ENCODE measurements at places on chromosomes 5 and 9.
A peak's percentile ranks its signal among the peaks of the same experiment; 100 is the strongest.

- no peak for DNase-seq
Measured at GRCh38 chr5:143618141-143618540, 193.8 kb upstream of the HMHB1 start.

GRCh38 chr5:166860426-166860825 lies 1431.0 kb upstream of the WWC1 start:
- no peak for DNase-seq

DNA sequence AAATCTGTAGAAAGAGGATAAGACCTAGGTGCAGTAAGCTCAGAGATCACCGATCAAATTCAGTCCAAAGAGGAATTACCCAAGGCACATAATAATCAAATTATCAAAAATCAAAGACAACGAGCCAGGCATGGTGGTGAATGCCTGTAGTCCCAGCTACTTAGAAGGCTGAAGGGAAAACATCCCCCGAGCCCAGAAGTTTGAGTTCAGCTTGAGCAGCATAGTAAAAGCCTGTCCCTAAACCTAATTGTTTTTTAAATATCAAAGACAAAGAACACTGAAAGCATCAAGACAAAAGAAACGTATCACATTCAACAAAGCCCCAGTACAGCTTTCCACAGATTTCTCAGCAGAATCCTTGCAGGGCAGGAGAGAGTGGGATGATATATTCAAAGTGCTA lies 122.9 kb downstream of the CEP120 start:
- DNase-seq = no peak

- DNase-seq = no peak
Measured at GRCh38 chr5:178797546-178798440, 62.0 kb upstream of the ZNF354B start.

- no peak for DNase-seq
Measured at GRCh38 chr5:89004379-89004778, 121.4 kb upstream of the MEF2C start.

DNA sequence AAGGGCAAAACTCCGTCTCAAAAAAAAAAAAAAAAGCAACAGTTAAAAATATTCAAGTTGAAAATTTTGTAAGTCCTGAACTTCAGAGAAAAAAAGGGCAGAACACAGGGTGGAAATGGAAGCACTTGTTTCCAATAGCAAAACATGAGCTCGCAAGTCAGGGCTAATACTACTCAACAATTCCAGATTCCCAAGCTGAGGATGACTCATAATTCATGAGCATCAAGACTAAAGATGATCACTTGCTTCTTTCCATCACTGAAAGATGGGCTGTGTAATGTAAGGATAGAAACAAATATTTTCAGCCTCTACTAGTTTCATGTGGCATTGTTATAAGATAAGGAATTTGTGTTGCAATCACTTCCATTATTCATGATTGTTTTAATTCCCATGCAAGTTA lies 33.5 kb upstream of the FST start:
- DNase-seq = no peak

DNA sequence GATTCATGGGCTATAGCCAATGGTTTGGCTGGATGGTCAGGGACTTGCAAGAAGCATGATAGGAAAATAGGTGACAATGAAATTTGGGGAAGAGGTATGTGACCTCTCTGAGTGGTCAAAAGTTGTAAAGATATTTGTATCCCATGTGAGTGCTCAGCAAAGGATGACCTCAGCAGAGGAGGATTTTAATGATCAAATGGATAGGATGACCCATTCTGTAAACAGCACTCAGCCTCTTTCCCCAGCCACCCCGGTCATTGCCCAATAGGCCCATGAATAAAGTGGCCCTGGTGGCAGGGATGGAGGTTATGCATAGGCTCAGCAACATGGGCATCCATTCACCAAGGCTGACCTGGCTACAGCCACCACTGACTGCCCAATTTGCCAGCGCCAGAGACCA lies 138.4 kb upstream of the SPDL1 start:
- DNase-seq = no peak

DNA sequence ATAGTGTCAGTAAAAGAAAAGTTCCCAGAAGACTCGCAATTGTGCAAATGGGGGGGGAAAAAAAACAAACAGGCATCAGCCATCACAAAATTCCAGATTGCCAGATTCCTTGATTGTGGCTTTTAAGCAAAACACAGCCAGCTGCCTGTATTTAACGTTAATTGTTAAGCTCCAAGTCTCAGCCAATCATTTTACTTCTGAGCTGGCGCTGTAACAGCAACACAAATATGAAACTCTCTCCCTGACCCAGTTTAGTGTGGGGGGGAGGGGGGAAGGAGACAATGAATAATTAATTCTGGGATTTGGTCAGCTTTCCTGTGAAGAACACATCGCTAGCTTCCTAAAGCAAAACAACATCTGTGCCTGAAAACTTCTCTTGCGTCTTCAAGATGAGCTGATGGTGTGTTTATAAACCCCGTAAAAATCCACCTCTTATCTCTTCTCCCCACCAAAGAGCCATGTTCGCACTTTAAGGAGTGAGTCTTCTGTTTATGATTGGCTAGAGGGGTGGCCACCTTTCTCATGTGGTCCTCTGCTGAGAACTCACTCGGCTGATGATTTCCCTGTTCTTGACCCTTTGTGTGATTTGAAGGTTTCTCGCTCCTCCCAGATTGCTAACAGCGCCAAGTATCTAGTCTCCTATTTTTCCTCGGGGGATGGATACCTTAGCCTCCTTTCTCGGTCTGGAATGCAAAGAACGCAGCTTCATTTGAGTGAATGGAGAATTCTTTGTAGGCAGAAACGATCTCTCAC lies 160.2 kb upstream of the DAPK1 start:
- no peak for DNase-seq

DNA sequence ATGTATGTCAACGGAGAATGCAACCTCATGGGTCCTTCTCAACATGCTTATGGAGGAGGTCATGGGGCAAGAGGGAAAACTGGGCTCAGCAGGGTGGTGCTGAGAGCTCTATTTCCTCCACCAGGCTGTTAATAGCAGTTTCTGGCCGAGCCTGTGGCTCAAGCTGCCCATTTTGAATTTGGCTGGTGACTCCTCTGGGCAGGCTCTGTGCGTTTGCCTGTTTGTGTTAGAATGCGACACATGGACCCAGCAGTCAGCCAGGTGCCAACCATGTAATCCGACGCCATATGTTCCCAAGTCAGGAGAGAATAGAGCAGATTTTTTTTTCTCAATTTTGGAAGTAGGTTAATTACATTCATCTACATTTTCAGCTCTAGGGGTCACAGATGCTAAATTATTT lies 387.7 kb upstream of the CLINT1 start:
- DNase-seq = no peak

DNA sequence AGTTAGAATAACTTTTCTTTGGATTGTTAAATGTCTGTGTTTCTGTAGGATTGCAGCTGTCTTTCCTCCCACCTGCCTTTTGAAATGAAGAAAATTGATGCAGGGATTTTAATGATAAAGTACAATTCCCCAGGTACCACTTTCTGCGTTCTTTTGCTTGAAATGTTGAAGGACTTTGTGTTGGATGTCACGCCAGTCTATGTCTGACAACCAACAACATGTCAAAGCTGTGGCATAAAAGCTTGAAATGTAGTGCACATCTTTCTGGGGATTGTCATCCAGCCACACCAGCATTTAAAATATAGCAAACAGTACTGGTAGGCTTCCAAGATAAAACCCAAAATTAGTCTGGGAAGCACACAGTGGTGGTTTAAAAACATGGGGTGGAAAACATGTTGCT lies 381.4 kb downstream of the TMEM161B start:
- DNase-seq = no peak

DNA sequence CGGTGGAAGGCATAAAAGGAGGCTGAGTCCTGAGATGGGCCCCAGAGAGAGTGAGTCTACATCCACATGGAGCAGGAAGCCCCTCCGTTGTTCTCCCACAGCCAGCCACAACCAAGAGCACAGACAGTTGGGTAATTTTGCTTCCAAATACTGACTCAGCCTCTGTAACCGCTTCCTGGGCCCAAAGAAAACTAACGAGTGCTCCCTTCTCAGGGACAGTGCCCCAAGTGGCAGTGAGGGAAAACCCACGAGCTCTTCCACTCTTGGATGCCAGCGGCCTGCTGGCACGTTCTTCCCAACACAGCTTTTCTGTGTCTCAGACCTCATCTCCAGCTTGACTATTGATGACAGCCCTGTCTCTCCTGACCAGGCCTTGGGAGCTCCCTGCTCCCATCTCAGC lies 207.6 kb downstream of the FSTL4 start:
- DNase-seq = no peak

DNA sequence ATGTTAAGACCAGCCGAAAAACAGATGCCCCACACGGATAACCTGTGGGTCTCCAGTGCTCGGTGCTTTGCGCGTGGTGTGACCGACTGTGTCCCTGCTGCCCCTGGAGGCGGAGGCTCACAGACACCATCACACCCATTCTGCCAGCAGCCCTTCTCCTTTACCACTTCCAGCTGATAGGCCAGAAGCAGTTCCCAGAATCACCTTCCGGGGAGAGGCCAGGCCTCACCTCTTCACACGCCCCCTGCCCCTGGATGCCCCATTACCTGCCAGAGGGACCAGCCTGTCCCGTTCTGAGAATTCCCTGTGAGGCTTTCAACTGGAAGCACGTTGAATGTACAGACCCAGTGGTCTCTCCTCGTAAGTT lies 21.6 kb upstream of the LRRC14B start:
- DNase-seq = no peak

DNA sequence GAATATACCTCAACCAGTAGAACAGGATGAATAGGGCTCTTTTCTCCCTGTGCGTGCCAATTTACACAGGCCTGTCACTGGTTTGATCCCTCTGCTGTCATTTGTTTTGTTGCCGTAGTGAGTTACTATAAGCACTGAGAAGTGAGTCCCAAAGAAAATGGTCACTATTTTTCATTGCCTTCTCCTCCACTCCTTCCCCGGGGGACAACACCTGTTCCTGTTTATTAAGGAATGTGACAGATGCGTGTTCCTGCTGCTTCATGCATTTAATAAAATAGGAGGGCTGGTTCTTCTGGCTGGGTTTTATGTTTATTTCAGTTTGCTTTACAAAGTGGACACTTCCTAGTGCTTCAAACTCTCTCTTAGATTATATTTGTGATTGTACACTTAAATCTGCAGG lies 6.4 kb downstream of the THBS4 start:
- DNase-seq = no peak

DNA sequence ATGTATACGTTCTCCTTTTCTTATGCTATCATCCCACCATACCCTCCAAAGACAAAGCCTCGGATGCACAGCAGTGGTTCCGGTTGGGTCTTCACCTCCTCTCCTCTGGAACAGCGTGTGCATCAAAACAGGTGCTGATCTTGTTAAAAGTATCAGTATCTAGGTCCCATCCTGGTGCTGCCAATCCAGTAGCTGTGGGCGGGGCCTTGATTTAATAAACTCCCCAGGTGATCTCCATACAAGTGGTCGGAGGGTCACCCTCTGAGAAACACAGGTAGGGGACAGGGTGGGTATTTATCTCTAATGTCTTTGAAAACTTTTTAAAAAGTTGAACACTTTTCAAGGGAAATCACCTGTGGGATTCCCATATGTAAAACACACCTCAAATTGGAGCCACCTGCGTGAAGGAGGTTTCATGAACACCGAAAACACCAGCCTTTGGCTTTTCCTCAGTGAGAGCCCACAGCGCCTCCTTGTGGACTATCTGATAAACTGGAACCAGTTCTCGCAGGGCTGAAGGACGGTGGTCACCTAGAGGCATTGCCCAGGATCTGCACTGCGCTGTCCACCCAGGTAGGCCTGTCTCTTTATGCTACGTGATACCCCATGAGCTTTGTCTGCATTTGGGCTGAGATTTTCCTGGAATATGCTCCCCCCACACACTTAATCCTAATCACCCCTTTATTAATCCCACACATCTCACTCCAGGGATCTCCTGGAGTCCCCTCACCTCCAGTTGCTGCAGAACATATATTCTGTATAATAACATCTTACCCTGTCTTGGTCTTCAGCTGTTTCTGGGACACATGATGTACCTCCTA lies 80.5 kb upstream of the EPB41L4B start:
- peak; percentile 43 for DNase-seq

GRCh38 chr9:120864719-120865118 lies 12.3 kb downstream of the PHF19 start:
- DNase-seq = no peak

DNA sequence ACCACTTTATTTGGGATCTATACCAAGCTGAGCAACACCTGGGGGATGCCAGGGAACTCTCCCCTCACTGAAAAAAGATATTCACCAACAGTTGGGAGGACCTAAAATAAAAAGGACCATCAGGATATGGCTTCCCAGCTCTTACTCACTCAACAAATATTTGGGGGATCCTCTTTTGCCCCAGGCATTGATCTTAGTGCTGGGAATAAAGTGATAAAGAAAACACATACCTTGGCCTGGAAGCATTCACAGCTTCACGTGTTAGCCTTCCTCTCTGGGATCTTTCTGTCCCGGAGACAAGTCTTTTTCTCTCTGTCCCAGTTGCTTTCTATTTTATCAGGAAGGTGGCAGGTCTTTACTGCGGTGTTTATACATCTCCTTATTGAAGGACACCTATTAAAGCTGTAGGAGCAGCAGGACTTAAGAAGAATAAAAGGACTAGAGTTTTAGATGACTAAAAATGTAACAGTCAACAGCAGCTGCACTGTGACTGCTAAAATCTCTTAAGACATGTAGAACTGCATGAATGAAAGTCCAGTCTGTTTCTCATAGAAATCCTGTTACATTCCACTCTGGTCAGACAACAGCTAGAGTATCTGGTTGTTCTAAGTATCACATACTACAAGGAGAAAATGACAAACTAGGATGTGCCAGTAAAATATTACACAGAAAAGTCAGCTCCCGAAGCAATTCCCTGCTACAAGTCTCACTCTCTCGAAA lies 90.0 kb upstream of the ITGA2 start:
- no peak for DNase-seq

DNA sequence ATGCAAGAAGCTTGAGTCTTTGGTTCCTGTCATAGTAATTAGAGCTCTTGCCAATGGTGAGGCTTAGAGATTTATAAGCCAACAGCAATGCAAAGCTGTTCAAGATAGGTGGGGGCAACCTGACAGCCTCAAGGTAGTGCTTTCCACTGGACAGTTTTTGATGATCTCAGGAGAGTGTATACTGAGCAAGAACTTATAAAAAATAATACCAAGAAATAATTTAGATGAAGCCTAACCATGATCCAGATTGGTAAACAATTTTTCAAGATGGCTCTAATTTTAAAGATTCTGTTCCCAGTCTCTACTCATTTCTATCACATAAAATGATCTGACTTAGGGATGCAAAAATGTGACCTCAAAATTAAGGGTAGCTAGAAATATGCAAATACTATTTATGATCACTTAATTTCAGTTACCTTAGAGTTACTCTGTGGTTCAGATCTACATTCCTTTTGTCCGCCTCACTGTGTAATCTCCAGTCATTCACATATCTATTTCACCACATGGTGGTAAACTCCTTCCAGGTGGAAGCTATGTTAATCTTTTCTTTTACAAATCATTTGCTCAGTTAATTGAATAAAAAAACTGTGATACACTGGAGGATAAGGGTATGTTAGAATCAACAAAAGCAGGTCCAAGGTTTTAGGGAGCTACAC lies 1228.0 kb upstream of the C9orf72 start:
- DNase-seq = no peak
